ENCODE measurements at places on chromosomes 16 and 17.

DNA sequence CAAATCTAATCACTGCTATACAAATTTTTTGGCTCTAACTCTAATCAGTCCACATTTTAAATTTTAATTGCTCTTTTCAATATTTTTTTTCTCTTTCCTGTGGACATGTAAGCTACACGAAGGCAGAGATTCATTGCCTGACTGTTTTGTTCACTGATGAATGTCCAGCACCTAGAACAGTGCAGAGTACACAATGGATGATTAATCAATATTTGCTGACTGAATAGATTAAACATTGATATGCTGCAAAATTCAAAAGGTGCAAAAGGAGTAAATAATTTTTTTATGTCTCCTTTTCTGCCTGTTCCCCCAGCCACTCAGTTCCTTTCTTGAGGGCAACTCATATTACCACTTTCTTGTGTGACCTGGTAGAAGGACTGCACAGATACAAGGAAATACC, 32.8 kb downstream of the SCNN1B start:
- DNase-seq: no peak

GRCh38 chr17:69947027-69947759, 127.8 kb upstream of the KCNJ16 start:
- no peak for DNase-seq

DNA sequence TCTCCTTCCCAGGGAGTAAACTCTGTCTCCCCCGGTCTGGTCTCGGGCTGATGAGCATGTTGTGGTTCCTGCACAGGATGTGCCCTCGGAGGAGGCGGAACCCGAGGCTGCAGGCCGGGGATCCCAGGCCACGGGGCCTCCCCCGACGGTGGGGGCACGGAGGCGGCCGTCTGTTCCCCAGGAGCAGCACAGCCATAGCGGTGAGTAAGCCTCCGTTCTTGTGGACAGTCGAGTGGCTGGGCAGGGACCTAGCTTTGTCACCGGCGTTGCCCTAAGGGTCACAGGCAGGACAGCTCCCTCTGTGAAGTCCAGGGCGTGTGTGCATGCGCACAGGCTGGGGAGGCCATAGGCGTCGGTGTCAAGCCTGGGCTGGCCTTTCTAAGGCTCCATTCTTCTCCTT, 3.5 kb downstream of the ZNF213 start:
- no peak for DNase-seq

GRCh38 chr17:83106913-83107655, 27.7 kb downstream of the METRNL start:
- DNase-seq: no peak

DNA sequence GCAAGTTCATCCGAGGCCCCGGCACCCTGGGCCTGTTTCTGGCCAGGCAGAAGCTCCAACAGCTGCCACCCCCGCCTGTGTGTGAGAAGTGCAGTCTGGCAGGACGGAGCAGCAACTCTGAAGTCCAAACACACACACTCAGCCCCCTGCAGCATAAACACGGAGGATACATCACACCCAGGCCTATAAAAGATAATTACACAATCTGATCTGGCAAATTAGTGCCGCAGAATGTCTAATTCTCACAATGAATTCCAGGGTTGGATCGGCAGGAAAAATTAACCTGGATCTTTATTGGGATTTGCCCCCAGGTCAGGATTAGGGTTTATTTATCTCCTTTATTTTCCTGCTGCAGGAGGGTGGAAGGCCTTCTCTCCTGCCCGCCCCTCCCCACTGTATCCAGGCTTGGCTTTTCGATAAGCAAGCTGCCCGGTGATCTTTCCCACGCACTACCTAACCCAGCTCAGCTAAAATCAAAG, 311.4 kb downstream of the SOX9 start:
- no peak for DNase-seq
